ENCODE measurements at places on chromosomes 2 and 18.

DNA sequence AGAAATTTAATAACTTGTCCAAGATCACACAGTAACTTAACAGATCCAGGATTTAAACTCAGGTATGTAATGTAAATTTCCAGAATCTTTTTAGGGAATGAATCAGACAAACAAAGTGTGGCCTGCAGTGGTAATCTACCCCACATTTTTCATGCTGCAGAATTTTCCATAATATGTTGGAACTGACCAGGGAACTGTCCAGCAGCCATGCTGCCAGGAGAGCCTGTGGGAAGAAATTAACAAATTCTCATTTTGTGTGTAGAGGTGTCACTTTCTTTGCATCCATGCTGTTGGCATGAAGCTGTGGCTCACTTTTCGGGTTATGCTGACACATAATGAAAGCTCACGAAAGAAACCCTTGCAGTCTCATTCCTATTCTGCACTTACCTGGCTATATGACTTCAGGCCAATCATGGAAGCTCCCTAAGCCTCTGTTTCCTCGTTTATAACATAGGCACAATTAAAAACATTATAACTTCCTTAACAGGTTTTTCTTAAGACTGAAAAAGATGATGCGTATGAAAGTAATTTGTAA lies 54.7 kb downstream of the CDKL4 start:
- no peak for DNase-seq

DNA sequence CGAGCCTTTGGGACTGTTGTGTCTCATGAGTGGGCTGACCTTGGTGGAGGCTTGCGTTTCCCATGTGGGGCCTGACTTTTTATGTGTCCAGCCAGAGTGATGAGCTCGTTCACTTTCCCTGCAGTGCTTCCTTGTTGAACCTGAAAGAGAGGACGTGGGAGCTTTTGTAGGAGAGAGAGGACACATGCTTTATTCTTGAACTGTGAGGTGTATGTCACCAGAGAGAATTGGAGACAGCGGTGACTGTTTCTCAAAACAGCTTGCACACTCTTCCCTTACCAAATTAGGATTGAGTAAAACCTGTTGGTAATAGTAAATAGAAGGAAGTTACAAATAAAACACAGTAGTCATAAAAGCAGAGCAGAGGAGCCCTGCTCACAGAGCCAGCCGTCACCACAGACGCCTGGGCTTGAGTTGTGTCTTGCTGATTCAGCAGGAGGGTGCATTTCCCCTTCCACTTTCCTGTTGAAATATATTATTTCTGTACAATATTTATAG lies 60.7 kb downstream of the INPP4A start:
- DNase-seq: peak; percentile 26

- DNase-seq: peak; percentile 72
Observed at GRCh38 chr18:36200354-36200771, 13.1 kb downstream of the MOCOS start.

DNA sequence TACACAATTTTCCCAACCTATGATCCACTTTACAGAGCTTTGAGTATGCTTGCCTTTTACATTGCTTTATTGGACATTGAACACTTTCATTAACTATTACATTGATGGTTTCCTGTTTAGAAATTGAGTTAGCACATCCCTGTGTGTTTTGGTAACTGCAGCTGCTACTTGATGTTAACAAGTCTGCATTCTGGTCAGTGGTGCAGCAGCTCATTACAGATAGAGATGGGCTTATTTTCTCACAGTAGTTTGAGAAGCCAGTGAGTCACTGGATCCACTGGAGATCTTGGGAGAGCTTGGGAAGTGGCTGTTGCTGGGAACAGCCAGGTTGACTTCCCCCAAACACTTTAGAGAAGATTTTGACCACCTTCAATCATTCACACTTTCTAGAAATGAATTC lies 150.5 kb downstream of the ARHGAP15 start:
- DNase-seq: no peak

DNA sequence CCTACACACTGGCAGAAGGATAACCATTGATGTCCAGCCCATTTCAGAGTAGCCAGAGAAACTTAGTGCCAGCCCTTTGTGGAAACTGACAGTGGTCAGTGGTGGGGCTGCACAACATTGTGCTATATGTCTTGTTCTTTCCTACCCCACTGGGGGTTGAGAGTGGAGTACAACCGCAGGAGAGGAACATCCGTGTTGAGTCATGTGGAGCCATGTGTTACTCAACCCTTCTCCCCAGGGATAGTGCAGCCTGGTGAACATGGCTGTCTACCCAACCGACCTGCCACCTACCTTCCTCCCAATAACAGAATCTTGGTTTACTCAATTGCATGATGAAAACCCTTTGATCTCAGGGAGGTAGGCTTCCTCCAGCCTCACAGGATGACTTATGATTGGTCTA lies 65.3 kb upstream of the MAPK4 start:
- no peak for DNase-seq

DNA sequence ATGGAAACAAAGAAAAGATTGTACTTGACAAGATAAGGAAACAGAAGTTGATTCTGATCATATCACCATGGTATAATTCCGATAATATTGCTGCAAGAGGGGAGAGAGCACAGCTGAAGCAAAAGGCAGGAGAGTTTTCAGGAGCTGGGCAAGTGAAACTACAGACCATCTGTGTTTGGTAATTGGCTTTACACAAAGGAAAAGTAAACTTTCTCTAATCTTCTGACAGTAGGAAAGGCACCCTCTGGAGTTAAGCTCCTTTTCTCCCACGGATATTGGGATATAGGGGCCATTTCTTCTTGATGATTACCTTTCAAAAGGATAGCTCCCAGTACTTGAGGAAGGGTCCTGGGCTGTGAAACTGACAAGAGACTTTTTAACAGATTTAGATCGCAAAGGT lies 29.9 kb upstream of the REG3A start:
- DNase-seq: no peak

GRCh38 chr2:12778811-12779579 lies 62.3 kb downstream of the TRIB2 start:
- DNase-seq: no peak

DNA sequence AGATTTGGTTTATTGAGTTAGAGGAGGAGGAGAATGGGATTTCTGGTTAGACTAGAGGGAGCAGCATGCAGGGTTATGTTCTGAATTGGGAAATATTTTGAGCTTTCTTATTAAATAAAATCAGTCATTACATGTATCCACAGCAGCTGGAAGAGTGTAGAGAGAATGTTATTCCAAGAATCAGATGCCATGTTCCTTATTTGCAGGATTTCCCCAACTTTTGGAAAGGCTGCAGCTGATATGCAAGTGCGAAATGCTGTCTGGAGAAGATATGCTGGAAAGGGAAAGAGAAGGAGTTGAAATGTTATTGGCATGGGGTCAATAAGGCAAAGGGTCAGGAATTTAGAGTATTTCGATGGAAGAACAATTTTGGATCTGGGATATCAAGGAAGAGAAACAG lies 255.8 kb downstream of the MTX2 start:
- DNase-seq: no peak

DNA sequence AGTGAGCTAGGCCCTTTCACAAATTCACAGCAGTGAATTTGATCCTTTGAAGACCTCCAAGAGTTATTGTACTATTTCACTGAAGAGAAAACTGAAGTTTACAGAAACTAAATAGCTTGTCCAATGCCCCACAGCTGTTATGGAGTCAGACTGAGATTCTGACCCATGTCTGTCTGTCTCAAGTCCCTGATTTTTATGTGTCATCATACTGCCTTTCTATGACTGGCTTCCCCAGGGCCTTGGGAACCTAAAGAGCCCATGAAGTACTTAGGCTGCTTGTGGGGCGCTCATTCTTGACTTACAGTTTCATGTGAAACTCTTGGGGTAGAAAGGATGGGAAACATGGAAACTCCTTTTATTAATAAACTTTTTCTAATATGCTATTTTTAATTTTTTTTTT lies 107.7 kb downstream of the ATL2 start:
- no peak for DNase-seq

- DNase-seq: no peak
Observed at GRCh38 chr18:23519734-23520133, 16.4 kb downstream of the RMC1 start.

DNA sequence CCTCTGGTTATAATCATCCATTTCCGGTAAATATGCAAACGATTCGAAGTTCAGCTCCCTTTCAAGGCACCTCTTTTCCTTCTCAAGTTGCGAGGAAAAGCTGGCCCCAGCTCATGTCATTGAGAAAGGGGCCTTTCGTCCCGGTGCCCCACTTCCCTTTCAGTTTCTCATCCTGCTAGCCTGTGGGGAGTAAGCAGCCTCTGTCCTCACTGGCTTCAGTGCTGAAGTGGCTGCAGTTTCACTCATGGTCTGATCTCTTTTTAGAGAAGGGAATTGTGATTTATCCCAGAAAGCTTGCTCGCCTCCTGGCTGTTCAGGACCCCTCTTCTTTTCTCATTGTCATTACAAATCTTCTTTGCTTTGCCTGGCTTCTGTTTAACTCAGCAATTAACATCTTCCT lies 207.5 kb downstream of the NR4A2 start:
- DNase-seq: no peak

DNA sequence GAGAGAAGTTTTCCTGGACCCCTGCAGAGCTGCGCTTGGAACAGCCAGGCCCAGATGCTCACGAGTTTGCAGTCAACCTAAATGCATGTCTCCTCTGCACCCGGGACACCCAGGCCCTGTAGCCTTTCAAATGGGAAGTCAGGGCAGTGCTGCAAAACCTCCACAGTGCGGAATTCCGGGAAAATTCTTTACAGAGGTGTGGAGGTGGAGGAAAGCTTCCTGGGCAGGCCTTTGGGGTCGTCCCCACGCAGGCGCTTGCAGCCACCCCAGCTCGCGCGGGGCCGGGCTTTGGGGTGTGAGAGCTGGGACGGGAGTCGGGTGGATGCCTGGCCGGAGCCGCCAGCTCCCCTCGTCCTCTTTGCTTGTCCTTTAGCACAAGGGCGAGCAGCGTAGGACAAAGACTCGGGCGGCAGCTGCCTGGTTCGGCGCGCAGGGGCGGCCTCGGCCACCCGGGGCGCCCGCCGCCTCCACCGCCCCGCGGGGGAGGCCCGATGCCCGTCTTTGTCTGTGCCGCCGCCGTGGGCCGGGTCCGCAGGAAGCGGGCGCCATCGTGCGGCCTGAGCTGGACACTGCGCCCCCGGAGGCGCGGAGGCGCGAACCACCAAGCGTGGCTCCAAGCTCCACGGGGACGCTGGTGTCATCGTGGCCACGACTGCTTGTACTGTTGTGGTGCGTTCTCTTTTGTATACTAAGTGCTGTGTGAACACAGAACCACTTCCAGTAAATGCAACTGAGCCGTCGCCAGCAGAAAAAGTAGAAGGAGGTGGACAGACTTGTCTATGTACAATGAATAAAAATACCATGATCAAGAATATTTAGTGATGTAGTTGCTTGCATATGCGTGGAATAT lies 28.2 kb upstream of the BCL11A start:
- peak; percentile 86 for DNase-seq

DNA sequence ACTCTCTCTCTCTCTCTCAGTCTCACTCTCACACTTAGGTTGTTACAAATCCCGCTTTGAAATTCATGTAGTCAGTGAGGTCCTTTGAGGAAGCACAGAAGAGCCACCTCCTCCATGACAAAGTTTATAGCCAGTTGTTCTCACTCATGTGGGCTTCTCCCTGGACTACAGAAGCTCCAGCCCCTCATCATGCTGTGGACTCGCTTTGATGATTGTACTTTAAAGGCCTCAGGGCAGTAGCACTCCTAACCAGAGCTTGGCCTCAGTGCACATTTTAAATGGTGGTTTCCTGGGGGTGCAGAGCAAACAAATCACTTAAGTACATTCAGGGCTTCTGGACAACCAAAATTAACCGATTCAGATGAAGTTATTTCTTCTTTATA lies 115.7 kb downstream of the MTCL1 start:
- no peak for DNase-seq

DNA sequence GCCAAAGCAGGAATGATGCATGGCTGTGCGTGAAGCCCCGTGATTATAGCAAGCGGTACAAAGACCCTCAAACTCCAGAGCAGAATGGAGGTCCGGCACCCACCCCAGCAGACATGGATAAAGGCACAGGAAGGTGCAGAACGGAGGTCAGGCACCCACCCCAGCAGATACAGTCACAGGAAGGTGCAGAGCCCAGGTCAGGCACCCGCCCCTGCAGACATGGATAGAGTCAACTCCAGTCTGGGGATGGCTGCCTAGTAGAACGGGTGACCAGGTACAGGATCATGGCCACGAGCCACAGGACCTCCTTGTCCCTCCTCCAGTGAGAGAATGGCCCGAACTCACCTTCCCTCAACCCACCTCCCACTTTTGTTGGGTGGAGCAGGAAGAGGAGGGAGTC lies 318.3 kb upstream of the SALL3 start:
- no peak for DNase-seq

GRCh38 chr2:171319164-171319810 lies 114.5 kb downstream of the METTL8 start:
- DNase-seq: no peak

- DNase-seq: no peak
Observed at GRCh38 chr2:76296438-76296837, 585.7 kb upstream of the GCFC2 start.

GRCh38 chr2:204065566-204065965 lies 129.0 kb downstream of the ICOS start:
- DNase-seq: no peak

DNA sequence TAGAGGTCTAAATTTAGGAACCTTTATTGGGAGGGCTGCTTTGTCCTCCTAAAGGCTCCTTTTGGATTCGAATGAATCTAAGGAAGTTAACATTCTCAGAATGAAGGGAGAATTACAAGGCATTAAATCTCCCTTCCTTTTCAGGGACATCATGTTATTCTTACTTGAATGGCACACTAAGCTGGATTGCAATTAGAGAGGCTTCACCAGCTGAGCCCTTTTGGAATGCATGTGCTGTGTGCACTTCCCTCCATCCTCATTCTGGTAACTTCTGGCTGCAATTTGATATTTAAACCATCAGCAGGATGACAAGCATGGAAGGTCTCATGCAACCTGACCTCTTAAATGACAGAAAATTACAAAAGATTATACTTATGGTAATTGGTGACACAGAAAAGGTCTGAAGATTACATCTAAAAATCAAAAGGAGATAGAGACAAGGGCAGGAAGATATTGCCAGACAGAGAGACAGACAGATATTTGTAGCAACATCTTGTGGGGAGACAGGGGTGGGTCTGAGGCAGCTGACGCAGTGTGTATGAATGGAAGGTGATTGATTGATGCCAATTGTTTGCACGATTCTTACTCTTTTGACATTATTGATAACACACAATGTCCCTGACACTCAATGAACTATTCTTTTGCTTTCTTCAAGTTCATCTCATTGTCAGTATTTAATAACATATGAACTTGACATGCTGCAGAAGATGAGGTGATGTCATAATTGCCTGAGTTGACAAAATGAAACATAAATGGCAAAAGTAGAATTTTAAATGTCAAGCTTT lies 570.8 kb upstream of the GYPC start:
- no peak for DNase-seq

GRCh38 chr2:82675186-82675585 lies 1783.9 kb downstream of the SUCLG1 start:
- no peak for DNase-seq

DNA sequence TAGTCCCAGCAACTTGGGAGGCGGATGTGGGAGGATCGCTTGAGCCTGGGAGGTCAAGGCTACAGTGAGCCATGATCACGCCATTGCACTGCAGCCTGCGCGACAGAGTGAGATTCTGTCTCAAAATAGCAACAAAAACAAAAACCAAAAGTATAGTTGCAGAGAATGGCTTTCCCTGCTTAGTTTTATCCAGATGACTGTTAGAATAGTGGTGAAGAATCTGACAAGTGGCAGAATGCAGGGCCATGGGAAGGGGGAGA lies 53.8 kb downstream of the NEDD4L start:
- no peak for DNase-seq

Data from small intestine (tissue), 16 donors.